ENCODE measurements at places on chromosomes 2 and 18.

DNA sequence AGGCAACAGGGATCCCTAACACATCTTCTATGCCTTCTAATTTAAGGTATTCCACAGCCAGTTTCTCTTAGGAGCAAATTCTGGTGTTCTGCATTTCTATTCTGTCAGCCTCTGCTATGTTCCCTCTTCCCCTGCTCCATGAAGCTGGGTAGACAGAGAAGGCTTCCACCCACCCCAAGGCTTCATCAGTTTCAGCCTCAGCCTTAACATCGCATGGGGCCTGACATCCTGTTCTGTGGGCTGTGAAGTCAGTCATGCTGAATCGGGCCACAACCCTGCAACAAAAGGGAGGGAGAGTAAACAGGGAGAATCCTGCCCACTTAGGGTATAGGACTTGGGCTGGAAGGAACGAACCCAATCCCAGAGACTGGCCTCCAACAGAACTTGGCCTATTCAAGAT is 70.6 kb upstream of the PPM1B start:
- DNase-seq: no peak

DNA sequence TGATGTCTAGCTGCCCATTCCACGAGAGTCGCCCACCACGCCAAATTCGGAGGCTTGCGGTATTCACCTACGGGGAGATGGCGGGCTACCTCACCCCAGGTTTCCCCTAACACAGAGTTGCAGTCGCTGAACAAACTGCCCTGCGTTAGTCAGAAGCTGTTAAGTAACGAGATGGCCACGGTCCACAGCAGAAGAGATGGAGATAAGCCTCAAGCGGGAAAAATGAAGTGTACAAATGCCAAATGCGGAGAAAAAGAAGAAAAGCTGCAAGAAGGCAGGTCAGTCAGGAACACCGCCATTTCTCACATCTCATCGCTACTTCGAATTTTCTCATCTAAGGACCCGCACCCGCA is 425 bp downstream of the ASB3 start:
- DNase-seq: no peak

DNA sequence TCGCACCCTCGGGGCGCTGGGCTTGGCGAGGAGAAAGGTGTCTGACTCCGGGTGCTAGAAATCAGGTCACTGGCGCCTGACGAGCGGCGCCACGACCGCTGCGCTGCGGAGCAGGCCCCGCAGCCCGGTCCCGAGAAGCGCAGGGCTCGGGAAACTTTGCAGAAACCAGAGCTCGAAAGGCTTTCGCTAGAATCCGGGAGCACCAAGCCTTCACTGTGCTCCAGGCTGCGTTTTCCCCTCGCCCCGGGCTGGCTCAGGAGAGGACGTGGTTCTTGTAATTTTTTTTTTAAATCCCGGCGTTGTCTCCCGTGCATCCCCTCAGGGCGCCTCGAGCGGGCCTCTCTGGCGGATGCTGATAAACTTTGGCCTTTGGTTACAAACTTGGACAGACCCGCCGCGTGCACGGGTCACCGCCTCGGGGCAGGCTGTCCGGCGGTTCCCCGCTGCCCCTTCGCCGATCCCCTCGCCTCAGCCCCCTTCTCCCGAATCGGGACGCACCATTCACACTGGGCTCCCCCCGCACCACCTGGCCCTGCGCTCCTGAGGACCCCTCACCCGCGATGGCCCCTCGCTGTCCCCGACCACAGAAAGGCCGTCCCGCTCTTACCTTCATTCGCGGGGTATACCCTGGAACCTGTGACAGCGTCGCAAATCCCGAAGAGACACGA is 419 bp downstream of the EPHA4 start:
- DNase-seq: no peak

- no peak for DNase-seq
Measured at GRCh38 chr2:201216918-201217317, 34.0 kb downstream of the CASP10 start.

GRCh38 chr2:196181484-196181883 is 10.1 kb upstream of the STK17B start:
- no peak for DNase-seq

DNA sequence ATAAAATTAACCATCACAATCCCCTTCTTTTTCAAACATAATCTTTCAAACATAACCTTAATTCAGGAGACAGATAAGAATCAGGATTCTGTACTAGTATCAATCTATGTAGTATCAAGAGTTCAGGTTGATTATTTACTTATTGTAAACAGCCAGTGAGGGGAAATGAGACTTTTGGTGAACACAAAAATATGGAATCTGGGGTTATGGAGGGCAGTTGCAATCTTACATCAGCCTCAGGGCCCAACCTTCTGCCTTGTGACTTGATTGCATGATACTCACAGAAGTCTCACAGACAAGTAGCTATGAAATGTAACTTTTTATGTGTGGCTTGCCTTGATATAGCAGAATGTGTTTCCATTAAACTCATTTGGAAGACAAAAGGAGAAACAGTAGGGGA is 262.7 kb upstream of the THSD7B start:
- no peak for DNase-seq

DNA sequence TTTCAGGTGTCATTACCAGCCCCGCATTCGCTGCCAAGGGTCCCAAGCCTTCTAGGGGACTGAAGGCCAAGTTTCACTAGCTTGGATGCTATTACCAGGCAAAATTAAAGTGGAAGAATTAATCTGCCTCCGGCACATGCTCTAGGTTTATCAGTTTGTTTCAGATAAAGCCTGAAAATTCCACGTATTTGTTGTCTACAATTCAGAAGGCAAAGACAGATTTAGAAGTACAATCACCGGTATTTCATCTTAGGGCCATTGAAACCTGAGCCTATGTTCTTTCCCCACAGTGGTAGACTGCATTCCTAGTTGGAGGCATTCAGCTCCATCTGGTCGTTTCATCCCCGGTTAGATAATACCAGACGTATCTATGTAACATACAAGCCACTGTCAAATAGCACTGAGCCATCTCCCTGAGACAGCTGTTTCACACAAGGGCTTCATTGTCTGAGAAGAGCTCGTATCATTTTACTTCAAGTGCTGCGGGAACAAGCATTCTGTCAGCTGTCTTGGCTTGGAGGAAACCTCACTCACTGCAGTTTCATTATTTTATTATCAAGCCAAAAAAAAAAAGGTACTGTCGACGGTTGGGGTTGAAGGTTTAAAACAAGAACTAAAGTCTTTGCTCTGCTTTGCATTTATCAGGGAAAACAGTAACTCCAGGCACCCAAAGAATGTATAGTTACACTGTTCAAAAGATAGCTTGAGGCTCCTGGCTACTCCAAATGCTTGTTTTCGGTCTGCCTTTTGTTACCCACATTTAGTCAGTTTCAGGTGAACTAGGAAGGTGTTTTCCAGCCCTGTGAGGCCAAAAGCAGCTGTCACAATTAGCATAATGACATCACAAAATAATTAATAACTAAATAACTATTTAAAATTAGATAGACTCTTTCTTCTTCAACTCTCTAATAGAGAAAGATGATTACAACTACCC is 76.7 kb downstream of the TGIF1 start:
- DNase-seq: peak; percentile 26

GRCh38 chr2:164661349-164661748 is 40.1 kb upstream of the GRB14 start:
- no peak for DNase-seq

DNA sequence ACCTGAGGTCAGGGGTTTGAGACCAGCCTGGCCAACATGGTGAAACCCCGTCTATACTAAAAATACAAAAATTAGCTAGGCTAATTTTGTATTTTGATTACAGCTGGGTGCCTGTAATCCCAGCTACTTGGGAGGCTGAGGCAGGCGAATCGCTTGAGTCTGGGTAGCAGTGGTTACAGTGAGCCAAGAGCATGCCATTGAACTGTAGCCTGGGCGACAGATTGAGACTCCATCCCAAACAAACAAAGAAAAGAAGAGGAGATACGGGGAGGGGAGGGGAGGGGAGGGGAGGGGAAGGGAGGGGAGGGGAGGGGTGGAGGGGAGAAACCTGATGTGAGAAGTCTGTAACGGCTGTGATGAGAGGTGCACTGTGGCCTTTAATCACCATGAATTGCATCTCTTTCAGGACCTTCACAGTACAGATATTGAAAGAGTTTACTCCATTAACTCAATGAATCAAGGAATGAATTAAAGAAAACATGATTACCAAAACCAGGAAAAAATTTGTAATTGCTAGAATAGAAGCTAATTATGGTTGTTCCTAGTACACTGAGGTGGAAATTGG is 135.3 kb downstream of the CALCRL start:
- no peak for DNase-seq

DNA sequence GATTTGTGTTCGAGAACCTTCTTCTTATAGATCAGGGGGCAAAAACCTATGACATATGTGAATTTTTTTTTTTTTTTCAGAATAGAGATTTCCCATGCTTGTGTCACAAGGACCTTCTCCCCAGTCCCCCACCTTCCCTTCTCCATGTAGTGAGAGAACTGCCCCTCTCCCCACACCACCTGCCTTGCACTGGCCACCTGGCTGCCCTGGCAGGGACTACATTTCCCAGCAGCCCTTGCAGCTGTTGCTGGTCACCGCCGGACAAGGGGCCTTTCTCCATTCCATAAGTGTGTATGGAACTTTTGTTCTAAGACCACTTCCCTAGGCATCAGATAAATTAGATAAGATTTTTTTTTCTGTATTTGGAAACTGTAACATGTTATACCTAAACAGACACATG is 22.2 kb downstream of the MBP start:
- DNase-seq: no peak

DNA sequence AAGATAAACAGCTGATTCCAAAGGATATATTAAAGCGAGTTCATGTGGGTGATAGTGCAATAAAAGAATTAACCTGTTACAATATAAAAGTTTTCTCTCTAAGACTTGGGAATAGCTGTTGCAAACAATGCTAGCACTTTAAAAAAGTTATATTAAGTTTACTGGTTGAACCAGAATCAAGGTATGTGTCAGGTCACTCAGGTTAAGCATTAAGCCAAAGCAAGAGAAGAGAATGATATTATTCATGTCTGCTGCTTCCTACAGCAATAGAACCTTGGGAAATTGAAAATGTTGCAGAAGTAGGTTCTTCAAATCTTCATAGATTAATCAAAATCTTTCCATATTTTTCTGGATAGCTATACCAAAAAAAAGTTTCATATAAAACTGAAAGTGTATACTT is 138.5 kb downstream of the GCA start:
- no peak for DNase-seq

DNA sequence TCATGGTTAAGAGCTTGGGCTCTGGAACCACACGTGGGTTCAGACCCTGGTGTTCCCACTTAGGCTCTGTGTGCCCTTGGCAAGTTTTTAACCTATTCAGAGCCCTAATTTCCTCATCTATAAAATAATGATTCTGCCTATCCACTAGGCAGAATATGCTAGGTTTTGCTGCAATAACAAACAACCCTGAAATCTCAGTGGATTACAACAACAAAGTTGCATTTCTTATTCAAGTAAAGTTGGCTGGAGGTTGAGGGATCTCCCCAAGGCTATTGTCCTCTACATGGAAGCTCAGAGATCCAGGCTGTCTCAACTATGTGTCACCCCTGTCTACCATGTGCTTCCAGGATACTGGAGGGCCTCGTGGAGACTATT is 275.4 kb upstream of the SIX2 start:
- DNase-seq: no peak

DNA sequence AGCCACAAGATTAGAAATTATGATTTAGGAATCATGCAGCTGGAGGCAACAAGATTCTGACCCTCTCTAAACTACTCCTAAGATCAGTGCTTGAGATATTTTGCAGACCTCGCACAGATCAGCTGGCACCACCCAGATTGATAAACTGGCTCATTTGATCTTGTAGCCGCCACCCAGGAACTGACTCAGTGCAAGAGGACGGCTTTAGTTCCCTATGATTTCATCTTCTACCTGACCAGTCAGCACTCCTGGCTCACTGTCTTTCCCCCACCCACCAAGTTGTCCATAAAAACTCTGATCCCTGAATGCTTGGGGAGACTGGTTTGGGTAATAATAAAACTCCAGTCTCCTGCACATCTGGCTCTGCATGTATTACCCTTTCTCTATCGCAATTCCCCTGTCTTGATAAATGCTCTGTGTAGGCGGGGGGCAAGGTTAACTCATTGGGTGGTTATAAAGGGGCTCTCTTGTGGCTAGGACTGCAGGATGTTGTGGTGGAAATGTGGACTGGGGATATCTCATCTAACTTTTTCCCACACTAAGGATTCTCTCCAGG is 96.1 kb downstream of the ARL6IP6 start:
- no peak for DNase-seq

GRCh38 chr2:195029804-195030654 is 627.0 kb upstream of the SLC39A10 start:
- no peak for DNase-seq

- DNase-seq: peak; percentile 82
Measured at GRCh38 chr2:3303583-3304406, 73.8 kb downstream of the EIPR1 start.

All from occipital lobe (tissue), 3 donors.